ENCODE measurements at places on chromosomes 6 and 20.

DNA sequence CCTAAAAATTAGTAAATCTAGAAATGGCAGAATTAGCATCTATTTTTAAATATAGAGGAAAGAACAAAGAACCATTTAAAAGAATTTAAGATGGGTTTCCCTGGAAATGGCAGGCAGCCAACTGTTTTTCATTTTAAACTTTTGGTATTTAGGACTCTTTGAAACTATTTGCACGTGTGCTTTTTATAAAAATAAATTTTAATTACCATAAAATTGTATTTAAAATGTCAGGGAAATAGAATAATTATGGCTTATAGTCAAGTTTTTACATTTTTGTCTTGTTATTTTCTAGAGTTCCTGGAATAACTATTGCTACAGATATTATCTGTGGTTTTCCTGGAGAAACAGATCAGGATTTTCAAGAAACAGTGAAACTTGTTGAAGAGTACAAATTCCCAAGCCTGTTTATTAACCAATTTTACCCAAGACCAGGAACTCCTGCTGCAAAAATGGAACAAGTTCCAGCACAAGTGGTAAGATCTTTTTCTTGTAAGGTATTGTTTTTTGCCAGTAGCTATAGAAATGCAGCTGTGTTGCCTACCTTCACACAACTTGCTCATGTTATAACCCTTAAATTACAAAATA is 528.7 kb upstream of the SOX4 start:
- no peak for DNase-seq

- DNase-seq: peak; percentile 90
Measured at GRCh38 chr20:62808211-62808865, 3.7 kb downstream of the OGFR start.

- DNase-seq: no peak
Measured at GRCh38 chr20:58524814-58525213, 9.6 kb upstream of the APCDD1L start.

GRCh38 chr6:169575365-169575764 is 126.5 kb downstream of the WDR27 start:
- DNase-seq: no peak

GRCh38 chr6:47083586-47084047 is 41.5 kb upstream of the ADGRF1 start:
- peak; percentile 26 for DNase-seq

GRCh38 chr20:46523696-46524328 is 10.5 kb upstream of the ZNF334 start:
- no peak for DNase-seq

DNA sequence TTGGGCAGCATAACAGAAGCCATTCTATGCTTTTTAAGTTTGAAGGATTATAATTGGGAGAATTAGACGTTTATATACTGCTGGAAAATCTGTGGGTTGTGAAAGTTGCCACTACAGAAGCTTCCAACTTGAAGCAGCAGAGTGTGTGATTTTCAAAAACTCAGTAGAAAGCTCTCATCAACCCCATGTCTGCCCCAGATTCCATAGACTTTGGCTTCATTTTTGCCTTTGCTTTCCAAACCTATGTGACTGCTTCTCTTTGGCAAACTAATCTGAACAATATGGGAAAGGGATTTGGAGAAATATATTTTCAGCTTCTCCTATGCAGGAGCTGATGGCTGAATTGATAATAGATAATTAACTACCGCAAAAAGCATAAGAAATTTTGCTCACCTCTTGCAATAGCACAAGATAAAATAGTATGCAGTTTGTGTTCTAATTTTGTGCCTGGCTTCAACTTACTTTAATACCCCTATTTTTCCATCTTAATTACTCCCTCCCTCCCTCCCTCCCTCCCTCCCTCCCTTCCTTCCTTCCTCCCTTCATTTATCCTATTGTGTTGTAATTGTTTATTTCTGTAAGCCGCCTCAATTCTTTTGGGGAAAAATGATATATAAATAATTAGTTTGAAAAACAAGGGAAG is 214.1 kb upstream of the HS3ST5 start:
- no peak for DNase-seq

- no peak for DNase-seq
Measured at GRCh38 chr20:61052776-61053442, 199.2 kb upstream of the CDH4 start.

DNA sequence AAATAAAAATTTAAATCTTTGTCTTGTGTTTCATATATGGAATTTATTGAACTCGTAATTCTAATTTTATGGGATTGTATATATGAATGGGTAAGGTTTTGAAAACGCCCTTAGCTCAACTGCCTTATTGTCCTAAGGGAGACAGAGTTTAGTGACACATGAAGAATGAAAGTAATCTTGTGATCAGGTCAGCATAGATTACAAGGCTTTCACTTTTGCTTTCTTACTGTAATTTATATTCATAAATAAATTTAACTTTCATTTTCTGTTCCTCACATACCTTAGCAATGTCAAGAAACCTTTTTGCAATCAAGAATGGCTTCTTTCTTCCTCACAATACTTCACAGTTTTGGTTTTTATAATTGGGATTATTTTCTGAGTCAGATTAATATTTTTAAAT is 14.4 kb downstream of the KPNA5 start:
- no peak for DNase-seq

DNA sequence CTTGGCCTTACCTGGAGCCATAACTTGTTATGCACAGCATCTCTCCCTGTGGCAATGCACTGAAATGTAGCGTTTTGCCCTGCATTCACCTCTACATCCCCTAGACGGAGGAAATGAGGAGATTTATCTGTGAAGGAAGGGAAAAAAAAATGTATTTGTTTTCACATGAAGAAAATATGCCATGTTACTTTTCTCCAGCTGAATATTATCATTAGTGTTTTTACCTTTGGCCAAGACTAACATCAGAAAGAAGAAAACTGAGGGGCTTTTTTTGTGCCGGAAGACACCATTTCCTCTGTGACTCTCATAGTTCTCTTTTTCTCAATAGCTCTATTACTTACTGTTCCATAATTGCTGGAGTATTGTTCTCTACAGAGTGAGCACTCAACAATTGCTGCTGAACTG is 280.4 kb downstream of the PTPRK start:
- no peak for DNase-seq

GRCh38 chr6:33980176-33981175 is 165.4 kb downstream of the GRM4 start:
- DNase-seq: no peak

- peak; percentile 38 for DNase-seq
Measured at GRCh38 chr6:135722679-135723078, 128.8 kb upstream of the PDE7B start.

- DNase-seq: no peak
Measured at GRCh38 chr20:51059862-51060261, 37.0 kb upstream of the KCNG1 start.

DNA sequence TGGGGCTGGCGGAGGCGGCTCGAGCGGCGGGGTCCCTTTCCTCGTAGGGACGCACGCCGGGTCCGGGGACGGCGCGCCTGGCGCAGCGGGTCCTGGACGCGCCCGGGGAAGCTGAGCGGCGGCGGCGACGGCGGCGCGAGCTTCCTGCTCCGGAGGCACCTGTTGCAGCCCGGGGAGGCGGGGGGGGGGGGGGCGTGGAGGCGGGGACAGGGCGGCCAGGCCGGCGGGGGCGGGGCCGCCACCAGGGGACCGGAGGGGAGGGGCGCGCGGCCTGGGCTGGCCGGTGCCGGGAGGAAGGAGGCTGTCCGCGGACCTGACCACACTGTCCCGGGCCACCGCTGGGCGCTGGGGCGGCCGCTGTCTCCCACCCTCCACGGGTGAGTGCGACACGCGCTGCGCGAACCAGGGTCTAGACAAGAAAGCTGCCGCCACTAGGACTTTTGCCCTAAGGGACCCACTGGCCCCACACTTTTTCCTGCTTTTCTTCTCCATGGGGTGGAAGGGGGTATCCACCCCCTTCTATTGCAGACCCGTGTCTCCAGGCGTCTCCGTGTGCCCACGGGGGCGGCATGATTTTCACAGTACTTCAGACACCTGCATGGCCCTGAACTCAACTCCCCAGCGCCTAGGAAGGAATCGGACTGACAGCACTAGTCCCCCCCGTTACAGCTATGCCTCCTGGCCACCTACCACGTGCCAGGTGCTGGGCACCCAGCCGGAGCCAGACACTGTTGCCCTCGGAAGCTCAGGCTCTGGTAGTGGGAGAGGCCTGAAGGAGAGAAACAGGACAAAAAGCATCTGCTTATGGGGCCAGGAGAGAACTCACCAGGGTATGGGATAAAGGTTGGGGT is at the start of gene NFATC2:
TSS of gene NFATC2 (minus strand) at position 149 of the 851 bp plus-strand sequence. CDS start 220 bp downstream, outside the sequence.
- DNase-seq: no peak

DNA sequence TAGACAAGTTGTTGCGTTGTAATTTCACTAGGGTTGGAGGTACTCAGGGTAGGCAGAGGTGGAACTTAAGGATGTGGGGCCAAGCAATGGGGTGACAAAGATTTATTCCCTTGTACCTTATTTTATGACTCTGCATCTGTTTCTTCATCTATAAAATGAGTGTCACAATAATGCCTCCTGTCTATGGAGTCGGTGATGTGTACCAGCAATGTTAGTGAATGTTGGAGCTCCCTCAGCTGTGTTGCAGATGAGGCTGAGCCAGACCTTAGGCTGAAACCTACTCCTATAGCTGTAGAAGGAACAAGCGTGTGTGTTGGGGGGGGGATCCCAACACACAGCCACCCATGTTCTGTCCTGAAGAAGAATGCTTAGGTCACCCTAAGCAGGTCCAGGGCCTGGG is 4.5 kb downstream of the UBE2C start:
- no peak for DNase-seq

- no peak for DNase-seq
Measured at GRCh38 chr20:34553366-34553867, 5.1 kb upstream of the MAP1LC3A start.

DNA sequence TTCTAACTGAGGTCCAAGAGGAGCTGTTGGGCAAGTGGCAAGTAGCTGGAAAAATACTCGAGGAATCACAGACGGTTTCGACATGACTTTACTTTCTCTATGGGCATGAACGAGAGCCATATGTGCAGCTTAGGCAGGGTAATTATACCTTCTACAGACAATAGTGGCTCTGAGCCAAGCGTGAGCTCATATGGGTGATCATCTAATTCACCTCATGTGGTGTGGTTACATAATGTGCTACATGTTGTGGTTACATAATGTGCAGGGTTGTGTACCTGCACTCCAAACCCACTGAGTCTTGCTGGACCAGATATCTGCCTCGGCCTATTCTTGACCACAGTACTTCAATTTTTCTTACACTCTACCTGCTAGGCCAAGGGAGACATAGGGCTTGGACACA is 771.7 kb upstream of the EYS start:
- DNase-seq: no peak

- no peak for DNase-seq
Measured at GRCh38 chr6:36916126-36916525, 30.4 kb downstream of the C6orf89 start.

- no peak for DNase-seq
Measured at GRCh38 chr6:112113431-112113830, 26.0 kb downstream of the FAM229B start.

DNA sequence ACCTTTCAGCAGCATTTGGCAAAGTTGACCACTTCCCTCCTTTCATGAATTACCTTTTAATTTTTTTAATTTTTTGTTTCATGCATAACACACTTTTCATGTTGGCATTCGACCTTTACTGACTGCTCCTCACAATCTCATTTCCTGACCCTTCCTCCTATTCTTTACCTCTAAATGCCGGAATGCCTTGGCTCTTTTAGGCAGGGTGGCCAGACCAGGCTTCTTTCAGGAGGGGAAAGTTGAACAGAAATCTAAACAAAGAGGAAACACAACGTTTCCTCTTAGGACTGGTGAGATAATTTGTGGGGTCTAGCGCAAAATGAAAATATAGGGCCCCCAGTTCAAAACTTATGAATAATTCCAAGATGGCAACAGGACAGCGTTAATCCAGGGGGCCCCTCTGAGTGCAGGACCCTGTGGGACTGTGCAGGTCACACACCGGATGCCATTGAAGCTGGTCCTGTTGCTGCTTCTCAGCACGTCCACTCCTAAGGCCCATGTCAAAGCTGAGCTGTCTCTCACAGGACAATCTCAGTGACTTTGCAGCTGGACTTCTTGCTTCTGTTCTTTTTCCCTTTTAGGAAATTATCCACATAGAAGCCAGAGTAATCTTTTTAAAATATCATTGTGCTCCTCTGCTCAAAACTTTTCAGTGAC is 313.8 kb downstream of the HDGFL1 start:
- no peak for DNase-seq

GRCh38 chr6:35258336-35258735 is 1.2 kb upstream of the ZNF76 start:
- DNase-seq: no peak

GRCh38 chr6:87922947-87923330 is 124.7 kb upstream of the SPACA1 start:
- no peak for DNase-seq

GRCh38 chr6:45327956-45328522 is at the start of gene RUNX2:
RUNX2 (plus strand) TSS chr6:45328330; CDS start chr6:45328727, 397 bp downstream.
- DNase-seq: peak; percentile 3

- DNase-seq: no peak
Measured at GRCh38 chr6:130050230-130050629, 31.8 kb downstream of the L3MBTL3 start.

GRCh38 chr6:116247285-116247684 is 6.6 kb downstream of the TSPYL4 start:
- no peak for DNase-seq

- DNase-seq: peak; percentile 19
Measured at GRCh38 chr20:13771853-13772453, 12.8 kb downstream of the ESF1 start.

- no peak for DNase-seq
Measured at GRCh38 chr20:49349694-49350252, 71.9 kb upstream of the ZNFX1 start.

GRCh38 chr20:10761786-10762185 is 88.0 kb upstream of the JAG1 start:
- peak; percentile 58 for DNase-seq

DNA sequence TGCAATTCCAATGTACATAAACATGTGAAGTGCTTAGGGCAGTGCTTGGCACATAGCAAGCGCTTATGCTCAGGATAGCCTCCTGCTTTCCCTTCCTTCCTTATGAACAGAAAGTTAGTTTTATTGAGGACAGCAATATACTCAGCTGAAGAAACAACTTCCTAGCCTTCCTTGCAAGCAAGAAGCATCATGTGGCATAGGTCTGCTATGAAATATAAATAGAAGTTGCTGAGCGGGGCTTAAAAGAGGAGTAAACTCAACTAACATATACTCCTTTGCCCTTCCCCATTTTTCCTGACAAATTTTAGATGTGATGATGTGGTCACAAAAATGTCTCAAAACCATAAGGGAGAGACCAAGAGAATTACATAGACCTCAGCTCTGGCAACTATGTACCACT is 98.9 kb downstream of the KIF16B start:
- DNase-seq: no peak

DNA sequence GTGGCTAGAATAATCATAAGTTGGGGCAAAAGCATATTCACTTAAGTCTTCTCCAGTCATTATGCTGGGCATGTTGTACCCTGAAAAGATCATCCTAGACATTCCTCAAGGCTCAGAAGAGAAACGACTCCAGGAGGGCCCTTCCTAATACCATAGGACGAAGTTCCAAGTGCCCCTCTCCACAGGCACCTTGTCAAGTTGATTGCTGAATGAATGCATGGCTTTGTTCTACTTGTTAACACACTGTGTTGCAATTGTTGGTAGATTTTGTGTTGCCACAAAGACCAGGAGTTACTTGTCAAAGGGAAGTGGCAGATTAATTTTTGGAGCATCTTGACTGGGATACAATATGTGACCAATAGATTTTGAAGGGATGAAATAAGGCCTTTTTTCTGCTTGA is 194.3 kb upstream of the SMLR1 start:
- DNase-seq: no peak

All from hepatic stellate cell (primary cell).